CD4-positive, alpha-beta T cell treated with Interleukin-6 for 4 hours (primary cell): ENCODE measurements at places on chromosomes 16 and 17.

DNA sequence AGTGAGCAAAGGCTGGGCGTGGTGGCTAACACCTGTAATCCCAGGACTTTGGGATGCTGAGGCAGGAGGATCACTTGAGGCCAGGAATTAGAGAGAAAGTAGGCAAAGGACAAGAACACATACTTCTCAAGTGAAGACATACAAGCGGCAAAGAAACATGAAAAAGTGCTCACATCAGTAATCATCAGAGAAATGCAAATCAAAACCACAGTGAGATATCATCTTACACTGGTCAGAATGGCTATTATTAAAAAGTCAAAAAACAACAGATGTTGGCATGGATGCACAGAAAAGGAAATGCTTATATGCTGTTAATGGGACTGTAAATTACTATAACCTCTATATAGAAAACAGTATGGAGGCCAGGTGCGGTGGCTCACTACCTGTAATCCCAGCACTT lies 12.2 kb upstream of the SLX4 start:
- no peak for DNase-seq

GRCh38 chr17:46771561-46772474 lies 46.7 kb downstream of the WNT3 start:
- peak; percentile 26 for DNase-seq

- no peak for DNase-seq
Measured at GRCh38 chr17:74521701-74522201, 9.5 kb downstream of the CD300LB start.

DNA sequence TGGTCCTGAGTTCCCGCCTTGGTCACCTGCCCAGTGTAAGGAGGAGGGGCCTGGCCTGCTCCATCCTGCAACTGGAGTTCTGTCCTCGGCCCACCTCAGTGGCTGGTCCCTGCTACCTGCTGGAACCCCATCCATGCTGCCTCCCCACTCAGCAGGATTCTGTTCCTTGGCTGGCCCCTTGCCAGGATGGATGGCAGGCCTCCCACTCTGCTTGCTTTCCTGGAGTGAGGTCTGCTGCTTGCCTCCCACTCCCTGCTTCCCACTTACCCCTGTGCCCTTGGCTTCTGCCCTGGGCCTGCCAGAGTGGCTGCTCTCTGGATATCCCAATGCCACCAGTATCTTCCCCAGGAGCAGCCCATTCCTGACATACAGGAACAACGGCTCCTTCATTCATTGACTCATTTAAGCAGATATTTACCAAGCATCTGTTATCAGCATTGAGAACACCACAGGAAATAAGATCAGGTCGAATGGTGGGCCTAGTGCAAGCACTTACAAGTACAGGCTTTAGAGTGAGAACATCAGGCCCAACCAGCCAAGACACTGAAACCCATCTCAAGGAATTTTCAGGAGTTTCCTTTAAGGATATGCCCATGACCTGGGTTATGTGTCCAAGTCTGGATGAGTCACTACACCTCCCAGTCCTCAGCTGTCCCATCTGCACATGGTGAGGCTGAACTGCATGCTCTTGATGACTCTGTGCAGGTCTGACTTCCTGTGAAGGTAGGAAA lies 17.0 kb upstream of the RPRML start:
- DNase-seq: no peak

GRCh38 chr16:49021136-49021535 lies 260.5 kb downstream of the CBLN1 start:
- DNase-seq: no peak

DNA sequence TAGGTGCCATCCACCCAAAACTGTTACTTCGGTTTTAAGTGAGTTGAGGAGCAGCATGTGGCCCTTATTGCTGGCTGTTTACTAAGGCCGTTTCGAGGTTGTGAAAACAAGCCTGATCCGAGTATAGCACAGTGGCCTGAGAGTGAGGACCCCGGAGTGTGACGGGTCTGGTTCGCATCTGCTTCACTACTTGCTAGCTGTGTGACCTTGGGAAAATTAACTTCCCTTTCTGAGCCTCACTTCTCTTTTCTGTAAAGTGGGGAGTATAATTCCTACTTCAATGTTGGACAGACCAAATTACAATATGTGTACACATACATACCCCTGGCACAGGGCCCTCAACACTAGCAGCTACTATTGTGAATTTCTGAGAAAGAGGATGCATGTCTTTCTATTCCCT lies 11.7 kb upstream of the HEATR6 start:
- DNase-seq: no peak

- no peak for DNase-seq
Measured at GRCh38 chr16:53692146-53692545, 11.5 kb downstream of the RPGRIP1L start.

- no peak for DNase-seq
Measured at GRCh38 chr17:82108038-82108437, 10.0 kb upstream of the FASN start.

GRCh38 chr17:36463916-36464764 lies 22.3 kb upstream of the ZNHIT3 start:
- DNase-seq: peak; percentile 10

DNA sequence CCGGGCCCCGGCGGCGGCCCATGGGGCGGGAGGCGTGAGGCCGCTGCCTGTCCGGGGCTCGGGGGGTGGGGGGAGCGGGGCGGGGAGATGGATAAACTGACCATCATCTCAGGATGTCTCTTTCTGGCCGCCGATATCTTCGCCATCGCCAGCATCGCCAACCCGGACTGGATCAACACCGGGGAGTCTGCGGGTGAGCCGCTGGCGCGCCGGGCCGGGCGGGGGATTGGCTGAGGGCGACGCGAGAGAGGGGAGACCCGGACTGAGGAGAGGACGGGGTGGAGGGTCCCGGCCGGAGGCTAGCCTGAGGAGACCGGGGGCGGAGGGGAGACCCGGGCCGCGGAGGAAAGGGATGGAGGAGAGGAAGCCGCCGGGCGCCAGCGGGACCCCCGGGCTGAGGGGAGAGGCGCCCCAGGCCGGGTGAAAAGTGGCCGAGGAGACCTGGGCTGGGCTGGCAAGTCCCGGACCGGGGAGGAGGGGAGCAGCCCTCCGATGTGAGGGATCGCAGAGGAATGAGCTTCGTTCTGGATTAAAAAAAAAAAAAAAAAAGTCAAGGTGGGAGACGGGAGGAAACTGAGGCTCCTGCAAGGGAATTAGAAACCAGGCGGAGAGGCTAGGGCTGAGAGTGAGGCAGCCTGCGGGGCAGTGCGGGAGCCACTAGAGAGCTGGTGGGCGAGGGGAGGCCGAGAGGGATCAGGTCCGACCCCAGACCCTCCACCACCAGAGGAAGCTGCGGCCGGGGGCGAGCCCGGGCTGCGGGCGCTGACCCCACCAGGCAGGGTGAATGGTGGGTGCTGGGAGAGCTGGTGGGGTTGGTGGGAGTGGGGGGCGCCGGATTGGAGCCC lies 526 bp downstream of the MOSMO start:
- peak; percentile 28 for DNase-seq

DNA sequence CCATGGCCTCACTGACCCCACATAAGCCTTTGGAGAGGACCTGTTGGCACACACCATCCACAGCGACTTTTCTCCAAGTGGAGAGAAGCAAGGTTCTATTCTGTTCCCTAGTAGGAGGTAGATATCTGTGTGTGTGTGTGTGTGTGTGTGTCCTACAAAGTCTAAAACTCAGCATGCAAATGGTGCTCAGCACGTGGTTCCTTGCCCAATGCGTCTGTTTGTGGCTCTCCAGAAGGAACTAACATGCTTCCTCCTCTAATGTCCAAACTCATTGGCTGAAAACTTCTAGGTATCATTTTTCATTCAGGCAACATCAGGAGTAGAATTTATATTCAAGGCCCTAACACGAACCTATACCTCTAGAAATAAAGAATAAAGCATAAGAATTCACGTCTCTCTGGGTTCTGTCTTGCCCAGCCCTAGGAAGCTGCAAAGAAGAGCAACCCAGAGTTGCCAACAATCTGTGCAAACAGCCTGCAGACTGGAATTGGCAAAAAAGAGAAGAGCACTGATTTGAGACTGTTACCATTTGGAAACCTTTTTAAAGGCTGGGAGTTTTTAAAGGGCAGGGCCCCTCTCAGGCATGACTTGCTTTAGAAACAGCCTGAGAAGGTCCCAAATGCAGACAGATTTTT lies 25.5 kb downstream of the MAP3K14 start:
- no peak for DNase-seq

- DNase-seq: no peak
Measured at GRCh38 chr16:61146429-61146828, 889.8 kb downstream of the CDH8 start.

GRCh38 chr17:57600074-57600473 lies 145.0 kb downstream of the CCDC182 start:
- peak; percentile 61 for DNase-seq

DNA sequence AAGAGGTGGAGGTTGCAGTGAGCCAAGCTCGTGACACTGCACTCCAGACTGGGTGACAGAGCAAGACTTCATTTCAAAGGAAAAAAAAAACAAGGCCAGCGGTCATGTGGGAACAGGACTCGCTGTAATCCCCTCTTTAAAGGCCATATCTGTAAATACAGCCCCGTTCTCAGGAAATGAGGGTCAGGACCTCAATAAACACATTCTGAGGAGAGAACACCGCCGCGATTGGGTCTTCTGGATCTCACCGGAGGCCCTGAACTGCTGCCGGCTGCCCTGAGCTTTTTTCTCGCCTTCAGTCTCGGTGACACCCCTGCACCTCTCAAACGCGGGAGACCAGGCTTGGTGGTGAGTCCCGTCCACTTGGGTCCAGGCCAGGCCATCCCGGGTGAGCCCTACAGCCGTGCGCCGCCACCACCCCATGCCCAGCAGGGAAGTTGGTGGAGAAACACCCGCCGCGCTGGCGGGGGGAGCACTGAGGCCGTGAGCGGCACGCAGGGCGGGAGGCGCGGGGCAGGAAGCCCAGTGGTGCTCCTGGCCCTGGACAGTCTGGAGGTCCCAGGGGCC lies 28.4 kb downstream of the SLC25A10 start:
- no peak for DNase-seq

GRCh38 chr17:11625878-11626277 lies 27.6 kb downstream of the DNAH9 start:
- no peak for DNase-seq

DNA sequence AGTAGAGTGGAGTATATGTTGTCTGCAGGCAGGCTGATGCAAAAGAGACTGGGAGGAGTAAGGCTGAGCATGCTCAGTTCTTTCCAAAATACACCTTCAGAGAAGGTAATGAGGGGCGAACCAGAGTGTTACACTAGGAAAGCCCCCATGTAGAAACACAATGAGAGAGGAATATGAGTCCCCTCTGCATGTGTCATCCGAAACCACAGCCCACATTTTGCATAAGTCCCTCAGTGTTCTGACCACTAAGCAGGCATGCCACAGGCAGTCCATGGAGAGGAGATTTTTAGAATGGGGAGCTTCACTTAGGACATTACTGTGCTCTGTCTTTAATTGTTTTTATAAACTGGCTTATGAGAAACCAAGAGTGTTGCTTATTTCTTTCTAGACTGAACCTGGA lies 32.0 kb downstream of the SLC6A2 start:
- DNase-seq: no peak

DNA sequence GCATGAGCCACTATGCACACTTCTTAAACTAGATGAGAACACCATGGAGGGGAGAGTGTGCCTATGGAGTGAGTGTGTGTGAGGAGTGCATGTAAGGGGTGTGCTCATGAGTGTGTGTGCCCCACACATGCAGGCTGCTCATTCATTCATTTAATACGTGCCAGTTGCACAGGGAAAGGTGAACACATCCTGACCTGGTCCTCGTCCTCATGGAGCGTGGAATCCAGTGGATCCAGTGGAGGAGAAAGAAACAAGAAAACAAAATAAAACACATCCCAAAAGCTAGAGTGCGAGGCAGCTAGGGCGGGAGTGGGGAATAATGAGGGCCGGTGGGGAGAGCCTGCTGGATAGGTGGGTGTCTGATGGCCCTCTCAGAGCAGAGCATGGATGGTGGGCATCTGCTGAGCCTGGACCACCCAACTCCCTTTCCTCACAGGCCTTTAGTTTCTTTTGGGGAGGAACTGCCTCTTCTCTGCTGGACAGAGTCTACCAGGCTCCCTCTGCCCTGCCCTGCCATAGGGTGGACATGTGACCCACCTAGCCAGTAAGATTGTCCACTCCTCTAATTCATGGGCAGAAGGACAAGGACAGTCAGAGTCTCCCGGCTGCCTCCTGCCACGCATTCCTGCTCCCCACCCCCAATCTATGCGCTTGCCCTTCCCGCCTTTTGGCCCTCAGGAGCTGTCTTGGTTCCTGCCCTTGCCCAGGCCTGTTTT lies 204.3 kb downstream of the RAB11FIP4 start:
- DNase-seq: no peak

DNA sequence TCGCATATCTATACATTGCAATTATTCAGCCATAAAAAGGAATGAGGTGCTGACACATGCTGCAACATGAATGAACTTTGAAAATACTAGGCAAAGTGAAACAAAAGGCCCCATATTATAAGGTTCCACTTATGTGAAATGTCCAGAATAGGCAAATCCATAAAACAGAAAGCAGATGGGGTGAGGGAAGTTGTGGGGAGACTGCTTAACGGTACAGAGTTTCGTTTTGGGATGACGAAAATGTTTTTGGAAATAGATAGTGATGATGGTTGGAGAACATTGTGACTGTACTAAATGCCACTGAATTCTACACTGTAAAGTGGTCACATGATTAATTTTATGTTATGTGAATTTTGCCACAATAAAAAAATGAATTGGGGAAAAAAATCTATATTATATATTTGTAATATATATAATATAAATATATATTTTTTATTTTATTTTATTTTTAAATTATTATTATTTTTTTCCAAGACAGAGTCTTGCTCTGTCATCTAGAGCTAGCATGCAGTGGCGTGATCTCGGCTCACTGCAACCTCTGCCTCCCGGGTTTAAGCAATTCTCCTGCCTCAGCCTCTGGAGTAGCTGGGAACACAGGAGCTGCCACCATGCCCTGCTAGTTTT lies 4.2 kb upstream of the GNA13 start:
- DNase-seq: no peak

GRCh38 chr17:65057531-65058090 lies 1.1 kb upstream of the GNA13 start:
- DNase-seq: peak; percentile 3

DNA sequence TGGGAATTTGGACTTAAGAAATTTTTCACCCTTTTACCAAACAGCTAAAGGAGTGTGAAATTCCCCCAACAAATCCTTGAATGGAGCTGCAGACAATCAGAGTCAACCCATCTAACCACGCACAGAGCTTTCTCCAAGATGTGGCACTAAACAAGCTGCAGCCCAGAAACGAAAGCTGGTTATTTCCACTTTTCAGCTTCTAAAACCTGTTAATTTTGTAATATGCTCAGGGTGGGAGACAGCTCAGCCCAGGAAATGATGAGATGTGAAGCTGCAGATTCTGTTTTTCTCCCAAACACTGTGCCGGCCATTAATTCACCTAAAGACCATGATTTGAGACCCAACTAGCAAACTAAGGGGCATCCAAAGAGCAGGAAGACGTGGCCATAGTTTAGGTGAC lies 33.2 kb upstream of the ABR start:
- no peak for DNase-seq

GRCh38 chr17:80224683-80225082 lies 4.5 kb downstream of the SLC26A11 start:
- DNase-seq: no peak

GRCh38 chr16:49682577-49683165 lies 173.2 kb downstream of the ZNF423 start:
- DNase-seq: no peak
